ENCODE measurements at places on chromosomes 12 and 14.
A peak's percentile ranks its signal among the peaks of the same experiment; 100 is the strongest.

DNA sequence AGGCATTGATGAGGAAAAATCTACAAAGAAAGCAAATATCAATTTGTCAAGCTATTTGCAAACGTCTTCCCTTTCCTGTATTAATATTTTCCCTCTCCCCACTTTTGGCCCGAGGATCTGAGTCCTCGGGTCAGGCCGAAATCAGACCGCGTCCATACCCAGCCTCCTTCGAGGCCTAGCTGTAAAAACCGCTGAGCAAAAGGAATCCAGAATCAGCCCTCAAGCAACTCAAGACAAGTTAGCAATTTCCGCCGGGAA, 353 bp upstream of the MAPK1IP1L start:
- DNase-seq = no peak

- peak; percentile 99 for DNase-seq
These were observed 774 bp upstream of the MANSC4 start for GRCh38 chr12:27780612-27781408.

DNA sequence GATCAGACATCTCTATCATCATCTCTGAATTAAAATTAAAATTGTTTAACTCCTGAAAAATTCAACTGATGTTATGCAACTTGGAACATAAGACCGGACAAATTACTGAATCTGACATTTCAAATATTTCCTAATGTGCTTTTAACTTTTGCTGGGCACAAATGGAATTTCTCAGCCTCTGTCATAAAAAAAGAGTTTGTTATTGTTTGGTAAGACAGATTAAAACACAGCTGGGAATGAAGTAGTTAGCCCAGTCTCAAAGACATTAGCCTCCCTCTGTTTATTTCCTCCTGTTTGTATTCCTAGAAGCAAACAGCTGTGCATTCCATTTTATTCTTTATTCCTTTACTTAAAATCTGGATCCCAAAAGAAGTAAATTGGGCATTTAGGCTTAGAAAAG, 29.4 kb downstream of the PLEKHA5 start:
- no peak for DNase-seq

DNA sequence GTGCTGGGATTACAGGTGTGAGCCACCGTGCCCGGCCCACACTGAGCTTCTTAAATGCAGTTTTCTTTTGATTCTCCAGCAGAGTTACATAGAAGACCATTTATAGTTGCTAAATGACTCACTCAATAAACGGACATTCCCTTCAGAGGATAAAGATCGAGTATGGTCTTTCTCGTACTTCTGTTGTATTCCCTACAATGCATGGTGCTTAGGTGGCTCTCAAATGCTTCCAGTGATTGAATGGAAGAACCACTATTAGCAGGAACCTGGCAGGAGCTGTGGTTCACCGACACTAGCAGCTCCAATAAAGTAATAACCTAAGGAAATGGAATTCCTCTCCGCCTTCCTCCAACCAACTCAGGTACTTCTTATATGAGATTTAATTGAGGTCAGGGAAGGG, 3.9 kb upstream of the GPRC5A start:
- no peak for DNase-seq

GRCh38 chr14:68363466-68363842, 429.4 kb downstream of the ZFP36L1 start:
- no peak for DNase-seq

GRCh38 chr12:108640802-108641445, 7.2 kb upstream of the SELPLG start:
- peak; percentile 72 for DNase-seq

DNA sequence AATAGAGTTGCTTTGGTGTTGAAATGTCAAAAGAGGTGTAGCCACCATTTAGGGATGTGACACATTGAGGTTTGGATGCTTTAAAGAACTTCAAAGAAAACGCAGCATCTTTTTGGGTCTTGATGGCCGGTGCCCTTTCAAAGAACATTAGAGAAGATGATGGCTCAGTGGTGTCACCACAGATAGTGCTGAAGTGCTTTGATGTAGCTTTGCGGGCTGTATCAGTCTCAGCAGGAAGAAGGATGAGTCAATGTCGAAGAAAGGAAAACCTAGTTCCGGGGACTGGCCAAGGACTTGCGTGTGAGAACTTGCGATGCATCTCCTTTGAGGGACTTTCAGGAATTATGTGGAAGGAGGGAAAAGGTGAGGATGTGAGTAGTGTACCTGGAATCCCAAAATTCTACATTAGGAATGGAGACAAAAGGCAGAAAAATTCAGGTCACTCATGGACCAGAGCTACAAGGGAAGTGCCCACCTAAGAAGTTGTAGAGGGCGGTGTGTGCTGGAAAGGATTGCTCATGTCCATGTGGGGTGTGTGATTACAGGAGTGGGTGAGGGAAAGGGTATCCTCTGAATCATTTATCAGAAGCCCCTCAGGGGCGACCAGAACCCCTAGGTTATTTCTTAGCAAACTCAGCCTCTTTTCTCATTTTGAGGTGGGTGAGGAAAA, 39.7 kb upstream of the GZMB start:
- DNase-seq = no peak

GRCh38 chr12:105384916-105385535, 54.5 kb downstream of the C12orf75 start:
- no peak for DNase-seq

DNA sequence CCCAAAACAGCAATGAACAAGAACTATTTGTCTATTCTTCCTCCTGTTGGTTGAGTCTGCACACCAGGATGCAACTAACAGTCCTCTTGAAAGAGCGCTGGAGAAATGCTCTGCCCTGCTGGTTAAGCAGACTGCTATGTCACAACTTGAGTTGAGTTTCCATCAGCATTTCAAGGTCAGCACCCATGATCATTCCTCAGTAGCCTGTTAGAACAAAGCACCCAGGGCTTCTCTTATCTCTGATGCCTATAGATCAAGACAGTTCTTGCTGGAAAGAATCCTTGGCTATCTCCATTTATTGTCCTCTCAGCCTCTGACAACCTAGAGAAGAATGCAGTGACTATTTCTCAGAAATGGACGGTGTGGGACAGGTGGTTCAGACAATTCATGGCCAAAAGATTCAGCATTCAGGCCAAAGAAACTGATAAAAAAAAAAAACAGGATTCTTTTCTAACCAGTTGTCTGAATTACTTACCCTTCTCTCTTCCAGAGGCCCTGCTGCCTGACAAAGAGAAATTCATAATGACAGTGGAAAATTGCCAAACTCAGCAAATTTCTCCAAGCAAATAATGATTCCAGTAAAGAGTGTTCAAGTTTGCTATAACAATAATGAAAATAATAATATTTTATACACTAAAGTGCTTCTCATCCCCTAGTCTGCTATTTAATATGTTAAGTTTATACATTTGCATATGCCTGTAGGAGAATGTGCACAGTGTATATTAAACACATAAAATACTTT, 306.7 kb downstream of the EMP1 start:
- no peak for DNase-seq

DNA sequence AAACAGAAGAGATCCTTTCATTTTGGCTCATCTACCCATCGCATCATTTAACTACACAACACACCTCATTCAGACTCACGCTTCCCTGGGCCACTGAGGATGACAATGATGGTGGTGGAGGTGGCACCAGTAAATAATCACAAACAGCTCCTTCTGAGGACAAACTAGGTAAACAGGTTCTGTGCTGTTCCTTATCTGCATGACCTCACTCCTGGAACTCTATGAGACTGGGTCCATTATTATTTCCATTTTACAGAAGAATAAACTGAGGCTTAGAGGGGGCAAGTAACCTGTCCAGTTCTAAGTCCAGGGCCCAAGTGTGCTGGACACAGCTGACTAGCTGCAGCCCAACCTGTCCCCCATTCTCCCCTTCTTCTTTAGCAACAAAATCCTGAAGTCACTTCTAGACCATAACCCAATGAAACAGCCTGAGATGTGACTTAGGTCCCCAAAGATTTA, 50.4 kb downstream of the ITPK1 start:
- no peak for DNase-seq

GRCh38 chr14:39491134-39491571, 58.9 kb upstream of the FBXO33 start:
- peak; percentile 53 for DNase-seq

DNA sequence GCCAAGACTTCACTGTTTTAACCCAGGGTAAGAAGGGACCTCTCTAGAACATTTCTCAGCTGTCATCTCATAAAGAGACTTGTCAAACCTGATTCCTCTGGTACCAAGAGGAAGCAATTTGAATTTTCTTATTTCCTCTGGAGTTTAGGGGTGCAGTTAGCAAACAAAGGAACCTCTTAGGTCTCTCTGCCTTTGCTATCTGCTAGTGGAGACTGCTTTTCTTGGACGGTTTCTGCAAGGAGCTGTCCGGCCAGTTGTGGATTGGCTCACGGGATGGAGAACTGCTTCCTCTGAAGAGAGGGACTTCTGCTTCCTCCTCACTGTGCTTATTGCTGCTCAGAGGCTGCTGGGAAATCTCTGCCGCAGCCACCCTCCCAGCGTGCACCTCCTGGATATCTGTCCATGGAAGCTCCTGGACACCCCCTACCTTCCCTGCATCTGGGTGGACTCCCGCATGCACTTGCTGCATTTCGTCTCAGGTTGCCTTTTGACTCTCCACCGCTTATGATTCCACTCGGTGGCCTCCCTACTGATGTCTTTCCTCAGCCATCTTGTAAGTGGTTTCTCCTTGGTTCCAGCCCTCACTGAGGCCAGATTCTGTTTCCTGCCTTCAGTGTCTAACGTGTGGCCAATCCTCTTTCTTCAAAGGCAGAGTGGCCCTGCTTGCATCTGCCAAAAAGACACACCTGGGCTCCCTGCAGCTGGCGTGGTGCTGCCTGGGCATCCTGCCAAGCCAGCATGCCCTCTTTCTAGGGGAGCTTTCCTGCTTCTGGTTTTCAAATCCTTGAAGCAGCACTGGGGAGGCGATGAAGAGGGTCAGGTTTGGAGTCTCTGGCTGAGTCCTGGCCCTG, 187.3 kb downstream of the CHST11 start:
- DNase-seq = peak; percentile 86

DNA sequence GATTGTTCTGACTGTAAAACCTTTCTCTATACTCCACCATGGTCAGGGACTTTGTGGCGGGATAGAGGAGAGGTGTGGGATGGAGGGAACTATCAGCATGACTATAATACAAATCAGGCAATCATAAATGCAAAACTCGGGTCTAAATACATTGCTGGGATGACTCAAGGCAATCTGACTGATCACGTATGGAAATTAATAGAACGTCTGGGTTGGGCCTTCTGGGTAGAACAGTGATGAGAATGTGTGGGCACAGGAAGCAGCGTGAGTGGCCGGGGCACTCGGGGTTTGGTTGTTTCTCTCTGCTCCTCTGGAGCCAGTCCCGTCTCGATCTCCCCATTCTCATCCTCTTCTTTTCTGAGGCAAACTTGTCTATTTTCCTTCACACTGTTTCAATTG, 485.8 kb downstream of the VRK1 start:
- no peak for DNase-seq

DNA sequence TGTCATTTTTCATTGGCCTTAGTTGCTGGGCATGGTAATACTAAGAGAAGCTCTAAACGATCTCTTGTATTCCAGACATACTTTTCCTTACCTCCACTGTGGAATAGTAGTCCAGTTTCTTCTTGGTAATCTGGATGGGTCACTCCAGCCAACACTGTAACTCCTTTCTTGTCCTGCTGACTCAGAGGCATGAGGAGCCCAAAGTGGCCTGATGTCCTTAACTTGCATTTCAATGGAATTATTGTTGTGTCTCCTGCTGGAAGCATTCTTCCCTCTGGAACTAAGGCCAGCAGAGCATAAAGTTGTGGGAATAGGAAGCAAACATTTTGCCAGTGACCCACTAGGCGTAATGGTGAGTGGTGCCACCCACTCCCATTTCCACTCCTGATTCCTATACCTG, 33.1 kb downstream of the DAAM1 start:
- no peak for DNase-seq

- no peak for DNase-seq
These were observed 115.3 kb downstream of the ALG10B start for GRCh38 chr12:38431921-38432320.

DNA sequence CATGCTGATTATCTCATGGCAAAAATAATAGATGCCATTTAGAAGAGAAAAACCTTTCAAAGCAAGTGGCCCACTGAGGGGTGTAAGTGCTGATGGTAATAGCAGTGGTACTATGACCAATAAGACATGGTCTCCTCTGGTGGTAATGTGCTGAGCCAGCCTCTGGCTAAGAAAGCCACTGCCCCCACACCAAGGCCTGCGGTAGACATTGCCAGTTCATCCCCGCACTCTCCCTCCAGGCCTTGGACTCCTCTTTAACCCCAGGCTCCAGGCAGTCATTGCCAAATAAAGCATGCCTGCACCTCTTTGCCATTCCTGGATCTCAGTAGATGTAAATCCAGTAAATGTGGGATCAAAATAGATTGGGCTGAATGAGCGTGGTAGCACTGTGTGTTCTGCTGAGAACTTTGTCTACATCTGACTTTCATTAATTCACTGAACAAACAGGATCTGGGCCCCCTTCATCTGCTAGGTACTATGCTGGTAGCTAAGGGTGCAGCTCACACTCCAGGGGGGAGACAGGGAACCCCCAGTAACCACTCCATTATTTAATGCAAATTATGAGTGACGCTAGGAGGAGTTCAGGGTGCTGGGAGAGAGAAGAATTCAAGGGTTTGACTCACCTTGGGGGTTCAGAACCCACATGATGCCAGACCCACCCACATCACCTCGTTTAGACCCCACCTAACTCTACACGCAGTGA, 89.3 kb downstream of the BCL11B start:
- DNase-seq = no peak

- no peak for DNase-seq
These were observed 8.9 kb downstream of the IKZF4 start for GRCh38 chr12:56029666-56030293.

- no peak for DNase-seq
These were observed 3.0 kb downstream of the B4GALNT1 start for GRCh38 chr12:57629897-57630471.

- no peak for DNase-seq
These were observed 77.9 kb downstream of the SPATA7 start for GRCh38 chr14:88463318-88463717.

DNA sequence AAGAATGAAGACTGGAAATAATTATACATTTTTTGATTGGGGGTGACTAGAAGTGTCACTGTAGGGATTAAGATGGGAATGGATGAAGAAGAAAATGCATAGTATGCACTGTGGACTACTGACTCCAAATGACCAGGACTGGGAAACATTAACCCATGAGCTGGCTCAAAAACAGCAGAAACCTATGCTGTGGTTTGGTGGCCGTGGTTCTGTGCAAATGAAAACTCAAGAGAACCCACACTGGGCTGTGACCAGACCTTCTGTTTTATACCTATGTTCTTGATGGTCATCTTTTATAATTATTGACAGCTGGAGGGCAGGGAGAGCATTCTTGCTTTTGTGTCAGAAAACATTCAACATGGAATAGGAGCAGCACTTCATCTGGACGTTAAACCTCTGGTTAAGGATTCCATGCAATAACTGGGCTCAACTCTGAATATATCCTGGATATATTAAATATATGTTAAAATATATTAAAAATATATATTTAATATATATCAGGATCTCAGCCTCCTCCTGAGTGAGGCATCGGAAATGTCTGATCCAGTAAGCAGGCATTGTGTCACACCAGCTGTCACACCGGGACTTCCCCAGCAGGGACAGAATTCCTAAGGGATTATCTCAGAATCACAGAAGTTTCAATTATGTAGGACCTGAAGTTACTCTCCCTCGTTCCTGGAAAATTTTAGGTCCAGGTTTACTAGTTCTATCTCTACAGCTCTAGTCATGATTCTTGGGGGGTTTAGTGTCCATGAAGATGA, 48.5 kb downstream of the BBS10 start:
- DNase-seq = peak; percentile 55

- no peak for DNase-seq
These were observed 6.5 kb upstream of the TMBIM4 start for GRCh38 chr12:66176105-66176900.

- peak; percentile 11 for DNase-seq
These were observed 10.9 kb upstream of the PIK3C2G start for GRCh38 chr12:18250313-18250916.

GRCh38 chr12:92002673-92003382, 142.8 kb downstream of the BTG1 start:
- peak; percentile 22 for DNase-seq
